ENCODE measurements at places on chromosomes 16 and 17.

DNA sequence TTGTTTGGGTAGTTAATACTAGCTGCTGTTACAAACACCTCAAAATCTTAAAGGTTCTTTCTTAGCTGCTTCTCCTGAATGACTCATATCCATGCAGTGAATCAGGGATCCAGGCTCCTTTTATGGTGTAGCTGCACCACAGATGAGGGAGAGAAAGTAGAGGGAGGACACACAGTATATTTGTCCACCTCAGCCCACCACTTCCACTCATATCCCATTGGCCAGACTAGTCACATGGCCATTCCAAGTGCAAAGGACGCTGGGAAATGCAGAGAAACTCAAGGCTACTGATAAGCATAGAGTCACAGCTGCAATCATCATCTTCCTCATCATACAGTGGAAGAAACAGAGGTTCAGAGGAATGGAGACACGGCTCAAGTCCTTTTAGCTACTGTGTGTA lies 63.8 kb downstream of the GSG1L start:
- no peak for DNase-seq

DNA sequence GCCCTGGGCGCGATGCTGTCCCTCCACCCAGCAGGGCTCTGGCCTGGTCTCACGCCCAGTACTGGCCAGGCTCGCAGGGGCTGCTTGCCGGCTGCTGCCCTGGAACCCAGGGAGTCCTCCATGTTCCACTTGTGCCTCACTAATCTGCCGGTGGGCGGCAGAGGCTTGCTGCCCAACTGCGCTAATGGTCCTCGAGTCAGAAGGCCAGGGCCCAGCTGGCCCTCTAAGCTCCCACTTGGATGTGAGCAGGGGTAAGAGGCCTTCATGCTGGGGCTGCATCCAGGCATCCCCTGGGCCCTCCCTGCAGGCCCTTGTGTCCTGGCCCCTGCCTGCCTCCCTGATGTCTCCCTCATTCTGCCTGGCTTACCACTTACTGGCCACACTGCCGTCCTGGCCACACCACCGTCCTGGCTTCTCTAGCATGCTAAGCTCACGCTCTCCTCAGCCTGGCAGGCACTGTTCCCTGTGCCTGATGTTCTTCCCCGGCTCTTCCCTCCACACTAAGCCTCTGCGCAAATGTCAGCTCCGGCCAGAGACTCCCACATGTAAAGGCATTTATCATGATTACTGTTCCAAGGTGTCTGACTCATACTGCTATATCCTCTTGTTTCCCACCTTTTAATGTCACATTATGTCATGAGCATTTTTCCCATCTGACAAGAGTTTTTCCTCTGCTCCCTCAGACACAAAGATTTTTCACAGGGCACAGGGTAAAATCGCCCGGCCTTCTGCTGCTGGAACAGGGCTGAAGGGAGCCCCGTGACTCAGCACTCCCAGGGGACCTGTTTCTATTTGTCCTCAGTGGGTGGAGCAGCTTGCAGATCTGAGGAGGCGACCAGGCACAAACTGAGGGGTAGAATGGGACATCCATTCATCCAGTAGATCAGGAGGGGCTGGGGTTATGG lies 15.9 kb downstream of the B9D1 start:
- DNase-seq = no peak

GRCh38 chr16:66585481-66586239 lies 6.4 kb downstream of the CMTM2 start:
- no peak for DNase-seq

GRCh38 chr17:73271072-73271471 lies 9.4 kb upstream of the CPSF4L start:
- DNase-seq = no peak

- no peak for DNase-seq
These were observed 7.3 kb downstream of the BRIP1 start for GRCh38 chr17:61856035-61856434.

GRCh38 chr16:72201387-72201786 lies 29.4 kb upstream of the PMFBP1 start:
- DNase-seq = no peak

DNA sequence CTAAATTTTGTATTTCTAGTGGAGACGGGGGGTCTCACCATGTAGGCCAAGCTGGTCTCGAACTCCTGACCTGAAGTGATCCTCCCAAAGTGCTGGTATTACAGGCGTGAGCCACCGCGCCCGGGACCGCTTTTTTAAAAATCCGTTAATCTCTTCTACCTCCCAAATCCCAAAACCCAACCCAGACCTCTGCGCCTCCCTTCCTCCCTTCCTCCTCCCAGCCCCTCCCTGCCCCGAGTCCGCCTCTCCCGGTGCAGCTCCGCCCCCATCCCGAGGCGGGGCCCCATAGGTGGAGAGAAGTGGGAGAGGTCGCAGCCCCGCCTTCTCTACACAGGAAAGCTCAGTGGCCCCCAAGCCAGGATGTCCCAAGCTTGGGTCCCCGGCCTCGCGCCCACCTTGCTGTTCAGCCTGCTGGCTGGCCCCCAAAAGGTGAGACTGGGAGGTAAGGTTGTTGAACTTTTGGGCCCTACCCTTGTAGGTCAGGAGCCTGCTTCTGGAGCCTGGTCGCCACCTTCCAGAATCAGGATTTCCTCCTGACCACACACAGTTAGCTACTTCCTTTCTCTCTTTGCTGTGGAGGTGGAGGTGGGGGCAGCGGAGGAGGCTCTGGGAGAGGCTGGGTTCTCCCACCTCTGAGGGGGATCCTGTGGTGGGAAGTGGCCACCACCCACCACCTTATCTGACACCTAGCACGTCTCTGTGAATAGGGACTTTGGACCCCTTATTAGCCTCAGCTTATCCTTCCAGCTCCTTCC lies at the start of gene TMEM92:
Gene TMEM92, plus strand, starts transcription at position 325 of the 755 bp plus-strand sequence. Its CDS starts 36 bp downstream, at position 361.
- DNase-seq = no peak

GRCh38 chr17:37261286-37261685 lies 114.5 kb upstream of the C17orf78 start:
- DNase-seq = no peak

GRCh38 chr17:4591529-4591928 lies 7.2 kb downstream of the SMTNL2 start:
- DNase-seq = no peak

- DNase-seq = no peak
These were observed 3.3 kb upstream of the COG1 start for GRCh38 chr17:73189417-73190099.

- DNase-seq = no peak
These were observed 16.7 kb downstream of the ZNF423 start for GRCh38 chr16:49839017-49839825.

- DNase-seq = no peak
These were observed 91.4 kb upstream of the DYNLRB2 start for GRCh38 chr16:80449392-80449791.

GRCh38 chr16:4639899-4640509 lies 15.4 kb downstream of the MGRN1 start:
- no peak for DNase-seq

DNA sequence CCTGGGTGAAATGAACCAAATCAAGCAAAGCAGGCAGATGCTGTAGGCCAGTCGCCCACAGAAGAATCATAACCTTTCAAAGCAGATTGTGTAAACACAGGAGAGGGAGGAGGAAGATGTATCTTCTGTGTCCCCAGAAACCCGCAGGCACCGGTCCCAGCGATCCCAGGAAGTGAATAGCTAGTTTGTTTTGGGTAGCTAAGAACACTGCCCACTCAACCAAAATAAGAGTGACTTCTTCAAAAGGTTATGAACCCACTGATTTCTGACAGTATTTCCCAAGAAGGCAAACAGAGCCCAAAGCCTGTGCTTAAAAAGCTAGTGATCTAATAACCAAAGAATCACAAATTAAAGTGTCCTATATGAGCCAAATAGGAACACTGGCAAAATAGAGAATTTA lies 67.8 kb downstream of the GRIN2A start:
- no peak for DNase-seq

Measured in activated naive CD4-positive, alpha-beta T cell treated with Interleukin-2 at 50 U/mL for 16 hours (primary cell).